Activated CD8-positive, alpha-beta T cell treated with anti-CD3 and anti-CD28 coated beads for 36 hours (primary cell): ENCODE measurements at places on chromosomes 5 and 9. TPM values are rescaled to one million over a fixed set of nuclear protein-coding genes. Genes with fewer than 3 reads are reported as not detected.

GRCh38 chr9:109115931-109116526 lies 3.7 kb downstream of the TMEM245 start:
- DNase-seq, result no peak

The PCDHGB3 gene
- total RNA-seq, result 0.16 TPM

The MYOT gene
- not detected for total RNA-seq

The KIF24 gene
- total RNA-seq, result 5.9 TPM

- no peak for DNase-seq
Measured at GRCh38 chr5:171412186-171412585, 7.3 kb upstream of the FGF18 start.

GRCh38 chr9:90724112-90724511 lies 77.5 kb upstream of the SYK start:
- no peak for DNase-seq

The NR5A1 gene
- total RNA-seq, result not detected

- no peak for DNase-seq
Measured at GRCh38 chr5:151676719-151677118, 10.0 kb downstream of the SPARC start.
